Stimulated activated CD8-positive, alpha-beta memory T cell treated with anti-CD3 and anti-CD28 coated beads, Interleukin-7, amount 100 ng/mL, for 48 hours (primary cell): ENCODE measurements at places on chromosomes 5 and 9.
A peak's percentile ranks its signal among the peaks of the same experiment; 100 is the strongest.

GRCh38 chr5:137142346-137142745 lies 356.8 kb downstream of the SPOCK1 start:
- DNase-seq: no peak

DNA sequence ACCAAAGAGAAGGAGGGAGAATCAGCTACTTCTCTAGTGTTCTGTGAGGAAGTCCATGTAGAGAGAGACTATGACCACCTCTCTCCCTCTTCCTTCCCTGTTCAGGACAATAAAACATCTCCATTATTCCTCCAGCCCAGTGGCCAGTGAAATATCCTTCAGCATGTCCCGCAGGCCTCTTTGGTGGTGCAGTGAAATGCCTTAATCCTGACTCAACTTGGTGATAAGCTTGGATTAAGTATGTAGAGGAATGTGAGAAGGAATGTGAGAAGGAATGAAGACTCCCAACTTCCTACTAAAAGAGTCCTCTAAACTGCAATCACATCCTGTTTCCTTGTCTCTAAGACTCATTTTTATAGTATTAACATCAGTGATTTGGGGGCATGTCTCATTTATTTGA lies 167.3 kb downstream of the TRPM3 start:
- no peak for DNase-seq

DNA sequence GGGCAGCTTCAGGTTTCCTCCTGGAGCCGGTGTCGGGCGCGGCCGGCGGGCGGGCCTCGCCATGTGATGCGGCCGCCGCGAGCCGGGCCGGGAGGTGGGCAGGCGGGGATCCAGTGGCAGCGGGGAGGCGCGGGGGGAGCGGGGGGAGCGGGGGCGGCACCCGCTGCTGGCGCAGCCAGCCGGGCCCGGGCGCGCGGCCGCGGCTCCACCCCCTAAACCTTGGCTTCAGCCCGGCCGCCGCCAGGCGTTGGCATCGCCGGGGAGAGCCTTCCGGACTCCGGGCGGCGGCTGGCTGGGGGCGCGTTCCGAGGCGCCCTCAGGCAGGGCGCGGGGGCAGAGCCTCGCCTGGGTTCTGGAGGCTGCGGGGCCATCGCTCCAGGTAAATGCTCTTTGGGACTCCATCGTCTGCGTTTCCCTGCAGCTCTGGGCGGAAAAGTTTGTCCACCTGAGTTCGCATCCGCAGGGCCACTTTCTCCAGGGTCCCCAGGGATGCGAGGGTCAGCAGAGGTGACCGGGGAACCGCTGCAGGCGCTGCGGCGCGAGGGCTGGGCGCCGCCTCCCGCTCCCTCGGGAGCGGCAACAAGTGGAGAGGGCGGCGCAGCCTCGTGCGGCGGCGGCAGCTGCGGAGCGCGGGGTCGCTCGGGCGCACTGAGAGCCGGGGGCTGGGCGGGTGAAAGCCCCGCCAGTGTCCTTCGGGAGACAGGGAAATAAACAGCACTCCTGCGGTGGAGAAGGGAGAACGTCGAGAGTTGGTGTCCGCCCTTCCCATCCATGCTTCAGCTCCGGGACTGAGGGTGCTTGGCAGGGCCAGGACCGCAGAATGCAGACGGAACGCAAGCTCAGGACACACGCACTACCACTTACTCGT lies at the start of gene ARHGEF28:
TSS of gene ARHGEF28 (plus strand) at position 253 of the 868 bp plus-strand sequence. CDS start 58,656 bp downstream, outside the sequence.
- peak; percentile 8 for DNase-seq

- DNase-seq: no peak
These were observed 67.4 kb upstream of the ZNF618 start for GRCh38 chr9:113808391-113809358.

GRCh38 chr5:41735213-41735612 lies 135.0 kb downstream of the OXCT1 start:
- DNase-seq: no peak

- DNase-seq: peak; percentile 1
These were observed 930 bp downstream of the PRLR start for GRCh38 chr5:35229076-35230037.

GRCh38 chr9:137880160-137880975 lies 2.8 kb downstream of the CACNA1B start:
- no peak for DNase-seq

- no peak for DNase-seq
These were observed 121.6 kb upstream of the ERCC6L2 start for GRCh38 chr9:95753762-95754465.

GRCh38 chr5:66113160-66113559 lies 30.9 kb upstream of the SREK1 start:
- DNase-seq: no peak

- no peak for DNase-seq
These were observed 34.0 kb upstream of the CLINT1 start for GRCh38 chr5:157892974-157893373.

DNA sequence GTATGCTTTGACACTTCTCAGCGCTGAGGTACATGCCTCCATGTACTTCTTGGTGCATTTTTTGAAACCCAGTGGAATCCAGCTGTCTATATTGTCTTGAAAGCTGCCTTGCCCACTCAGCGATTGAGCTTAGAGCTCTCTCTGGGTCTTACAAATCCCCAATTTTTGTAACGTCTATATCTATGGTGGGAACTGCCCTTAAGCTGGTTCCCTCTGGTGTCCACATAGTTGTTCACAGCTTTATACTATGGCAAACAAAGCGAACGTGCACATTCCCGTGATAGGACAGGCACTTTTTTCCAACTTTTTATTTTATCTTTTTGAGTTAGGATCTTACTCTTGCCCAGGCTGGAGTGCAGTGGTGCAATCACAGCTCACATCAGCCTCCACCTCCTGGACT lies 20.9 kb downstream of the CDHR2 start:
- no peak for DNase-seq

DNA sequence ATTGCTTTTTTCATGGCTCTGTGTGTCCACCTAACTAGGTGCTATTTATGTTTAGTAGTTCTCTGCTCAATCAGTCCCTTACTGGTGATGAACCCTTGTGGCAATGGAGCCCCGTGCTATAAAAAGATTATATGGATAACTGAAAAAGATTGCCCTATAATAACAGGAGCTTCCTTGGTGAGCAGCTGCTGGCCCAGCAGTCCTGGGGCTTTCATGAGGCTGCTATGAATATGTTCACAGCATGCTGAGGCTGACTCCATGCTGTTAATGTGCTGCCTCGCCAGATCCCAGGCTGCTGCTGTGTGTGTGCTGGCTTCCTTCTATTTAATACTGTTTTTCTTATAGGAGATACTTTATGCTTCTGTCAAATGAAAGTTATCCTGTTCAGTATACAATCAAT lies 357.5 kb downstream of the TAF11L14 start:
- no peak for DNase-seq

- no peak for DNase-seq
These were observed 2.1 kb upstream of the ANXA1 start for GRCh38 chr9:73149371-73150067.

GRCh38 chr5:158875272-158875679 lies 224.4 kb downstream of the EBF1 start:
- no peak for DNase-seq

DNA sequence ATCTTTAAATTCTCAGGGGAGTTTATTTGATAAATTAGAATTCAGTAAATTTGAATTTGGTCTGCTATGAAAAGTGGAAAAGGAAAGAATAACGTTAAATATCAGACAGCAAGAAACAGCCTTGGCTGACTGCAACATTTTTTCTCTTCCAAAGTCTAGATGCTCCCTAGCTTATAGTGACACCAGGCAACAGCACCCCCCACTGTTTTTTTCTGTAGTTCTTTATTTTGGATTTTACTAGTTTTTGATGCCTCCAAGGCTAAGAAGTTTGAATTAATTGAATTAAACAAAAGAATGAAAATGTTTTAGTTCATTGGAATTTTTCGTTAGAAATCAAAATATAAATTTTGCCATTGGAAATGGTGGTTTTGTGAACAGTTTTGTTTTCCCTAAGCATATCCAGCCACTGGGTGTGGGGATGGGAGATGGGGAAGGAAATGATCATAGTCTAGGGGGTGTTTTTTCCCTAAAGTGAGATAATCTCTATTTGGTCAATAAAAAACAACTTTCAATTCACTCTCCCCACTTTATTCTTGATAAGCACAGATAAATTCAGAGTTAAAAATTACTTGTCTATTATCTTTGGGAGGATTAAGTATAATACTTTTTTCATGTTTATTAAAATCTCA lies 199.3 kb upstream of the CD180 start:
- no peak for DNase-seq

DNA sequence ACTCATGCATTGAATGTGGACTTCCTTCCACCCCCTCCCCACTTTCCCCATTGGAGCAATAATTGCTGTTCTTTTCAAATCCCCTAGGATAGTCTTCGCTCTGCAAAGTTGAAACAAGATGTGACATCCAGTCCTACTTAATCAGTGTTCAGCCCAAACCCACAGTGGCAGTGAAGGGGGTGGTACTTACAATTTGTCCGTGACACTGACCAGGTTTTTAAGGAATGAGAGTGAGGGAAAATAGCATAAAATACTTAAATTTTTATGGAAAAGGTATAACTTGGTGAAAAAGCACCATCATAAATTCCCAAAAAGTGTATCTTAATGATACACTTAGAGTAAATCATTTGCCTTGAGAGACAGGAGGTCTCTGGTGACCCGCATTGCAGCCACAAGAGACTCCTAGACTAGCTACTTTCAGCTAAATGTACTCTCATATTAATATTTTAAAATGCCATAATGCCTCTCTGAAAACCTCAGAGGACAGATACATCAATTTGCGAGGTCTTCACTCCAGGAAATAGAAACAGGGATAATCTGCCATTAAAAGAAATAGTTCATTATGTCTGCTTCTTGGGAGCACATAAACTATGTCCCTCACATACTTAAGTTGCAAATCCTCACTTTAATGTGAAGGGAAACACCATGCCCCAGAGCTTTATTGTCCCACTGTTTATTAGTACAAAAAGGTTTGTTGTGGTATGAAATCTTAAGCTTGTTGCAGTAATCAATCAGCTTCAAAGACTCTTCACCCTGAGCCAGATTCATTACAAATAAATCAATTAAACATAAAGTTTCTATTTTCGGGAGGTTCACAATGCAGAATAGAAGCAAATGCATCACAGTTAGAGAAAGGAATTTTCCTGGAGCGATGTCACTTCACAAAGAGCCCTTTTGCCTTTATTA lies 343.6 kb upstream of the ISL1 start:
- DNase-seq: no peak

- DNase-seq: no peak
These were observed 49.4 kb downstream of the ELOVL7 start for GRCh38 chr5:60794691-60795090.

DNA sequence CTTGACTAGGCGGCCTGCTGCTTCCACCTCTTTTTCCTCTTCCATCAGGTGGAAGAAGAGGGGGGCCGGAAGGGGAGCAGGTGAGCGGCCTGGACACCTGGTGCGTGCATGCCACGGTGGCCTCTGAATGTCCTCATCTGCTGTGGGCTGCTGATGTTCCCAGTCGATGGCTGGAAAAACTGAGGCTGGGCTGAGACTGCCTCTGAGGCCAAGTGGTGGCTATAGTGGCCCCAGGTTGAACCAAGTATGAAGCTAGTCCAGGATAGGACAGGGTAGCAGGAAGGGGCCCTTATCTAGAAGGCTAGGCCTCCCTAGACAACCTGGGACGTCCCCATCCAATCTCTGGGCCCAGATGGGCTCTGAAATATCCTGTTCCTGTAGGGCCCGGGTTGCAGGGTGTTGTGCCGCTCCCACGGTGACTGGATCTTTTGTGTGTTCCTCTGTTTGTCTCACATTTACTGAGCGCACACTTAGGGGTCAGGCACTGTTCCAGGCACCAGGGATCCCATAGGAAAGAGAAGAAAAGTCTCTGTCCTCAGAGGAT lies 753 bp upstream of the NR5A1 start:
- no peak for DNase-seq

DNA sequence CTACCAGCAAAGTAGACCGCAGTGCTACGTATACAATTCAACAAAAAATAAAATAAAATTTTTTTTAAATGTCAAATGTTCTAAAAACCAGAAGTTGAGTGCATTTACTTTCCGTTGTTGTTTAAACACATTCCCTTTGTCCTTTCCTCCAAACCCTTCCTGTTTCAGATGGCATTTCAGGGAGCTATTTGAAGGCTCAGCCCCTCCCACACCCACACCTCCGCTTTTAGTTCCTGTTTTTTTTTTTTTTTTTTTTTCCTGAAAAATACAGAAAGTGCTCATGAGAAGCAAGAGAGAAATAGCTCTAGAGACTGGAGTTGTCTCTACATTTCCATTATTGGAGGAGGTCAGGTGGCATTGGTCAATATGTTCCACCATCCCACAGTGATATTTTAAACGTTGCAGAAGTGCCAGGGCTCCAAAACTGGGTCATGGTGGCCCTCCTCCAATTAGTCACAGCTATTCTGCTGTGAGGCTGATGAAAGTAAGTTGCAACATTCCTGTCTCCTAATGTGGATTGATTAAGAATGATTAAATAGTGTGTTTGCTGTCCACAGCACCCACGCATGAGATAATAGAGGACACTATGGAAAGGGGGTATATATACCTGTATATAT lies 106.9 kb downstream of the GABRG2 start:
- no peak for DNase-seq

DNA sequence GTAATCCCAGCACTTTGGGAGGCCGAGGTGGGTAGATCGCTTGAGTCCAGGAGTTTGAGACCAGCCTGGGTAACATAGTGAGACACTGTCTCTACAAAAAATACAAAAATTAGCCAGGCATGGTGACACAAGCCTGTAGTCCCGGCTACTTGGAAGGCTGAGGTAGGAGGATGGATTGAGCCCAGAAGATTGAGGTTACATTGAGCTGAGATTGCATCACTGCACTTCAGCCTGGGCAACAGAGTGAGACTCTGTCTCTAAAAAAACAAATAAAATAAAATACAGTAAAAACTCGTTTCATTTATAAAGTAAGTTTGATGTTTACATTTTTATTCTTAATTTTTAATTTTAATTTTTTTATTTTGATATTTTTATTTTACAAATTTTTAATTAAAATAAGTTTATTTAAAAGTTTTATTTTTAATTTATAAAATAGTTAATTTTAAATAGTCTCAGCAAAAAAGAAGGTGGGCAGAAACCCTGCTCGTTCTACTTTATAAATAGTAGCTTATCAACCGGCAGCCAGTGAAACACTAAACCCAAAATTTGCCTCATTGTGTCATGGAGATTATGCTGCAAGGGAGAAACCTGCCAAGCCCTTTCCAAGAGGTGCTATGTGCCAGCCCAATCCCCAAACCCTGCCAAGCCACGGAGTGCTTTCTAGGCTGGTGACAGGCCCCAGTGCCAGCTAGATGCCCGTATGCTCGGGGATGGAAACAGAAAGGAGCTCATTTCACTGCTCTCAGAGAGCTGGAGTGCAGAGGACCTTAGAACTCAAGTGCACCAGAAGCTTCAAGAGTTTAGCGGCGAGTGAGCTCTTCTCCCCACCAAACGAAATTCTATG lies 38.9 kb downstream of the SERINC5 start:
- no peak for DNase-seq

GRCh38 chr5:172911976-172912375 lies 47.2 kb upstream of the RPL26L1 start:
- DNase-seq: no peak

- no peak for DNase-seq
These were observed 54.7 kb downstream of the IRF1 start for GRCh38 chr5:132435886-132436285.

GRCh38 chr9:126886897-126887296 lies 26.5 kb downstream of the ZBTB34 start:
- no peak for DNase-seq

GRCh38 chr9:128416014-128416413 lies 4.6 kb upstream of the CERCAM start:
- DNase-seq: no peak

- DNase-seq: no peak
These were observed 208.4 kb downstream of the AOPEP start for GRCh38 chr9:94934816-94935328.
